IPS-NIHi11 (cell line): ENCODE measurements at places on chromosomes 6 and 20.

- no peak for DNase-seq
These were observed 169.5 kb upstream of the BEND3 start for GRCh38 chr6:107284805-107285204.

- DNase-seq = no peak
These were observed 55.4 kb downstream of the NFATC2 start for GRCh38 chr20:51487076-51487475.

- no peak for DNase-seq
These were observed 573.6 kb downstream of the PRKN start for GRCh38 chr6:162154001-162154400.

DNA sequence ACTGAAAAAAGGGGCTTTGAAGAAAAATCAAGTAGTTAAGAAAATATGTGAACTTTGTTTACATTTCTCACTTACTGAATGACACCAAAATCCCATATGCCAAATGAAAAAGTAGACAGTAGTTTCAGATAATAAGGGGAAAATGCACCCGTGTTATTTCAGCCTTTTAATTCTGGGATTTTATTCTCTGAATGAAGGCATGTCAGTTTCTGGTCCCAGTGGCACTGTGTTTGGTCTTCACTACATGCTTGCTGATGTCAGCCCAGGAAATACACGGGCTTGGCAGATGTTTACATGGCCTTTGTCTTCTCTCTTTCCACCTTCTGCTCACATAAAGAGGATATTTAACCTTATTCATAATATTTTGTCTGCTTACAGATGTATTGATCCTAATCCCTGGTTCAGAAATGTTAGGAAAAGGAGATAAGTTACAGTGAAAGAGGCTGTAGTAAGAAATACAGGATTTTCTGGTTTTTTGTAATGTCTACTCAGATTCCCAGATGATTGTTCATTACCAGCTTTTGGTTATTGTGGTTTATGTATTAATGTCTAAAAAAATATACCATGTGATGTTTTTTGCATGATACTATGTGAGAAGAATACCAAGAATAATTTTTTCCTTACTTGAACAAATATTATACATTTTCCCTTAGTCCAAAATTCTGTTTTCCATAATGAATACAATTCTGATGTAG lies 27.7 kb downstream of the DSE start:
- DNase-seq = no peak

DNA sequence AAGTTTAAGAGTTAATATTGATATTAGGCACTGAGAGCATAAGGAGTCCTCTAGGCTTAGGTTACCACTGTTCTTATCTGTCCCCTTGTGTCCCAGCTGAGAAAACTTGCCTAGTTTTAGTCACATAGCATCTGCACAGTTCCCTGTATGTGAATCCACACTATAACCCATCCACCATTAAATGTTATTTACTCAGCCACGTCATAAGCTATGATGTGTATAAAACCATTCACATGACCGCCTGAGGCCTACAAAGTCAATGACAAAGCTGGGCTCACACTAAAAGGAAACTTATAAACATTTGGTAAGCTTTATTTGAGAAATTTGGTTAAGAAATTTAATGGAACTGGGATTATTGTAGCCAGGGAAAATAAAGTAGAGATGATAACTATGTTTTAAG lies 59.2 kb upstream of the TFAP2D start:
- no peak for DNase-seq

DNA sequence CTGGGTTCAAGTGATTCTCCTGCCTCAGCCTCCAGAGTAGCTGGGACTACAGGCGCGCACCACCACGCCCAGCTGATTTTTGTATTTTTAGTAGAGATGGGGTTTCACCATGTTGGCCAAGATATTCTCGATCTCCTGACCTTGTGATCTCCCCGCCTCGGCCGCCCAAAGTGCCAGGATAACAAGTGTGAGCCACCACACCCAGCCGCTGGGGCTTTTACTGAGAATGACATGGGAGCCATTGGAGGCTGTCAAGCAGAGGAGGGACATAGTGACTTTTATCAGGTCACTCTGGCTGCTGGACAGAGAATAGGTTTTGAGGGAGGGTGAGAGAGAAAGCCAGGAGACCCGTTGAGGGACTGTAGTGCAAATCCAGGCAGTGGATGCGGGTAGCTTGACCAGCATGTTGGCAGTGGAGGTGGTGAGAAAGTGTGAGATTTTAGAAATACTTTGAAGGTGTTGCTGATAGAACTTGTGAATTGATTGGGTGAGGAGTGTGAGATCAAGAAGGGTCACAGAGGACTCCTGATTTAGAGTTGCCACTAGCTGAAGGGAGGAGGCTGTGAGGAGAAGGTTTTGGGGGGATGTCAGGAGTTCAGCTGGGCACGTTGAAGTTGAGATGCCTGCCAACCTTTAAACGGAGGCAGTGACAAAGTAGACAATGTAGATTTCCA lies 14.7 kb downstream of the ZNF341 start:
- DNase-seq = no peak

DNA sequence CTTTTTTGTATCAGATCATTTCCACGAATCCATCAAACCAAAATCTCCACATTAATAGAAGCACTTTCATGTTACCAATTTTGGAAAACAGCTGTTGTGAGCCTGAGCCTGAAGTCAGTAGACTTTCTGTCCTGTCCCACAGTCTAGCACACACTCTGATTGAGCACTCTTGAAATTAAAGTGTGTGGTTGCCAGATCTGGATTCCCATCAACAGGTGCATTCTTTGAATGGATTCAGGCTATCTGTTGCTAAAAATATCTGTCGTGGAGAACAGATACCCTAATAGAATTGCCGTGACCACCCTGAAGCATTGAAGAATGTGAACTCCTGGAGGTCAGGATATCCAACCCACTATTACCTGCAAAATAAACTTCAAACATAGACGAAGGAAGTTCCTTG lies 73.3 kb downstream of the TFAP2A start:
- no peak for DNase-seq

GRCh38 chr20:47445291-47445690 lies 56.4 kb upstream of the NCOA3 start:
- DNase-seq = no peak

DNA sequence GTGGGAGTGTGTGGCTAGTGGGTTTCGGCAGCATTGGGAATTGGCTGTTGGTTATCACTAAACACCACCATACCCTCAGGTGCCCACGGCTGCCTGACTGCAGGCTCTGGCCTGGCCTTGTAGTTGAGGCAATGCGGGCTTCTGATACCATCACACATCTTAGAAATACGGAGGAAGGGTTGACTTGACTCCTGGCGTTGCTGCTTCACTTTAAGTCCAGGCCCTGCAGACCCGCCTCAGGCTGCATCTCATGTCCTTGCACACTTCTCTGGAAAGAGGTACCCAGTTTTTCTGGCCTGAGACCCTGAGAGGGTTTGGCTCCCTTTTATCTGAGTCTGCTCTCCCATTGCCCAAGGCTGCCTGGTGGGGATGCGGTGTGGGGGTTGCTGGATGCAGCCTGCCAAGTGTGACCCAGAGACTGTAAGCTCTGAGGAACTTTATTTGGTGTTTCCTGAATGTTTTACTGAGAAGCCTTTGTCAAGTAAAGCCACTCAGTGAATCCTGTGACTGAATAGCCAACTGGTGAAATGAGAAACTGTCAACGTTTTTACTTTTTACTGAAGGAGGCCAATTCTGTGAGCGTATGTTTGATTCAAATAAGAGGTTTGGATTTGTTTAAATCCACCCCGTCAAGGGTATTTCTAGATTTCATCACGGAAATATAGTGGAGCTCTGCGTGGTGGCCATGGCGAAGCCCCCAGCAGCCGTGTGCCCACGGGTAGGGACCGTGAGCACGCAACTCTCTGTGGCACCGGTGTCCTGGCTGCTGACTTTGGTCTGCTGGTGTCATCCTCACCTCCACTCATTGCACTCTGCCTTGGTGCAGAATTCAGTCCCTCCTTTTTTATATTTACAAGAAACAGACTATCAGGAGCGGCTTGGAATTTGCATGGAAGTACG lies 160.1 kb downstream of the DTNBP1 start:
- no peak for DNase-seq

DNA sequence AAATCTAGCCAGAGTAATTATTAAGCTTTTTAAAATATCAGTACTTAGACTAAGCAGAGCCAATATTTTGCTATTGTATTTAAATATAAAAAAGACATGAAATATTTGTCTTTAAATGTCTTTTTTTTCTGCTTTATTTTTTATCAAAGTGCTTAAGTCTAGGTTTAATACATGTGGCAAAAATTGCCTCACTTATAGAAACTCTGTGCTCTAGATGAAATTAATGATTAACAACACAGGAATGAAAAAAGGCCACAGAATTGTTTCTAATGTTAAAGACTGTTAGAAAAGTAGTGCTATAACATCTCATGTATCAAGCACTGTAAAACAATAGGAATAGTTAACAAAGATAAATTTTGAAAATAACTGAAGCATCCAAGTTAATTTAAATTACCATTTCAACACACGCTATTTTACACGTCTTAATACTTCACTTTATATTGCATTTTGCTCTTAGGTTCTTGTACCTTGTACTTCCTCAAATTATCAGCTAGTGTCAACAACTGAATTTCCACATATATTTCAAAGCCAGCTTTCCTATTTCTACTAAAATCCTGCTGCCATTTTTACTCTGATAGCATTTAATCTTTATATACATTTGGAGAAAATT lies 1515.1 kb downstream of the HACE1 start:
- no peak for DNase-seq

GRCh38 chr6:110048221-110048875 lies 70.2 kb downstream of the GPR6 start:
- no peak for DNase-seq

DNA sequence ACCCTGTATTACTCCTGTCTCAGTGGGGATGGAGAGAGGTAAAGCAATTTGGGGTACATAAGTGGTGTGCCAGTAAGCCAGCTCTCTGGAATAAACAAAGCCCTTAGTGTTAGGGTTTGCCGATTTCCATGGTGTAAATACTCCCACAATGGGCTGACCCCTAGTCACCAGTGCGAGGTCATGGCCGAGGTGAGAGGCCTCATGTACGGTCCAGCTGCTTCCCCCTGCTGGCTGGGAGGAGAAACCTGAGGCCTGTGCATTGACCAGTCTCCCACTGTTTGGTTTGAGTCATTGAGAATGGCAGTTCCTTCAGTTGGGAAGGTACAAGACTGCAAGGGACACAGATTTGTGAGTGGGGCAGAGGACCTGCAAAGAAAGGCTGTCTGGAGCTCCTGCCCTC lies 382.0 kb downstream of the CDH26 start:
- no peak for DNase-seq

GRCh38 chr6:4396044-4396443 lies 260.7 kb upstream of the ECI2 start:
- DNase-seq = no peak

DNA sequence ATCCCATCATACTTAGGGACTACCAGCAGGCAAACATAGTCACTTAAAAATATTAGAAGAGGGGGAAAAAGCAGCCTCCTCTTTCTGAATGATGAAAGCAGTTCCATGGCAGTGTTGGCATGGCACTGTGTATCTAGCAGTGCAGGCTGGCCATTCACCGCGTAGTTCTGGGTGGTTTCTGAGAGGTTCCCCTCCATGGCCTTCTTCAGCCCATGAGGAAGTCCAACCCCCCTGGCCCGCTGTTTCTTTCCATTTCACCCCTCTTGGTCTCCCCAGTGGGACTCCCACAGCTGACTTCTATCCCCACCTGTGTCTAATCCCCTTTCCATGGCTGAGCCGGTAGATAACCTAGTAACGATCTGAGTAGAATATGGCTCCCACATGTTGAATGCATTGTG lies 17.0 kb downstream of the PPARD start:
- DNase-seq = no peak
